ENCODE measurements at places on chromosomes 6 and 20.

DNA sequence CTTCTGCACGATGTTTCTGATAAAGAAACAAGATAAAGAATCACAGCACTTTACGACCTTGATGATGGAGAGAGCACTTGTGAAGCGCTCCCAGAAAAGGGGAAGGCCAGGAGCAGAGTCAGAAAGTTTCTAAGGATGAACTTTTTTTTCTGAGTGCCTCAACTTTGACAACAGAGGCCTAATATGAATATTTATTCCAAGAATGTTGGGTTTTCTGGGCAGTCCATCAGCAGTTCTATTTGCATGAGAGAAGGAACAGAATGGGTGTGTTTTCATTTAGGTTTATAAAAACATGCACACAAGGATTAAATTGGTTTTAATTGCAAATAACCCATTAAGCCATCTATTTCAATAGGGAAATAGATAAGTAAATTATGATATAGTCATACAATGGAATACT is 204.9 kb downstream of the SIM1 start:
- no peak for DNase-seq

GRCh38 chr6:128597956-128598355 is 77.6 kb upstream of the PTPRK start:
- no peak for DNase-seq

GRCh38 chr20:38633577-38634093 is 32.0 kb downstream of the ARHGAP40 start:
- peak; percentile 53 for DNase-seq

DNA sequence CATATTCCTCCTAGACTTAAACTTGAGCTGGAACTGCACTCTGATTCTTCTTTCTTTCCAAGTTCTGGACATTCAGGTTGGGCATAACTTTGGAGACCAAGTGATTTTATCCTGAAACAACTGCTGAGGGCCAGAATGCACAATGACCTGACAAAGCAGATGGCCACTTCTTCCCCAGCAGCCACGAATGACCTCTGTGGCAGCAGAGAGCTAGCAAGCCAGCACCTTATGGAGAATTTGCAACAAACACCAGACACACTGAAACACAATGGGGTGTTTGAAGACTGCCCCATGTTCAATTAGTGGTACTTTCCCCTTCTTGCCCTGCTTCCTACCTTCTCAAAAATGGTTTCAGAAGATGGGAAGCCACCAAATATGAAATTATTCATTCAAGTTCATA is 4.2 kb upstream of the TENT5A start:
- no peak for DNase-seq

GRCh38 chr6:15398633-15399275 is 152.9 kb downstream of the JARID2 start:
- no peak for DNase-seq

All from NCI-H460 (cell line).